ENCODE measurements at places on chromosomes 4 and X.

DNA sequence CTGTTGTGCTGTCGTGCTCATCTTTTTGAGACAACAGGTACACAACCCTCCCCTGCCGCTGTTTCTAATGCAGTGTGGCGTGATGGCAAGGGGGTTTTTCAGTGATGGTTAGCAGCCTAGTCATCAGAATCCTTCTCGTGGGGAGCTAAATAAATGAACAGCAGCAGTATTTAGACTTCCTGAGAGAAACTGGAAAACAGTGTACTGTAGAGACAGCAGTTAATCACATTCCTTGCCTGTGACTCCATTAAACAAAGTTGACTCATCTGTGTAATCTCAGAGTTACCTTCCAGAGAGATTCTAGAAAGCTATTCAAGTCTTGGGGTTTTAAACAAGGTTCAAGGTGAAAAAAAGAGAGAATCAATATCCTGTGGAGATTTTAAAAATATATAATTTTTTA, 1753.2 kb upstream of the PCDH7 start:
- DNase-seq, result no peak

- no peak for DNase-seq
Measured at GRCh38 chrX:64190136-64190740, 15.3 kb downstream of the AMER1 start.

- DNase-seq, result no peak
Measured at GRCh38 chrX:43805579-43805978, 76.7 kb downstream of the MAOB start.

- no peak for DNase-seq
Measured at GRCh38 chr4:182219411-182220056, 23.7 kb upstream of the TENM3 start.

GRCh38 chrX:22486296-22486695, 213.6 kb downstream of the CBLL2 start:
- no peak for DNase-seq

GRCh38 chr4:40394236-40394635, 59.1 kb downstream of the CHRNA9 start:
- no peak for DNase-seq

GRCh38 chrX:148784856-148785255, 284.4 kb downstream of the AFF2 start:
- peak; percentile 4 for DNase-seq

DNA sequence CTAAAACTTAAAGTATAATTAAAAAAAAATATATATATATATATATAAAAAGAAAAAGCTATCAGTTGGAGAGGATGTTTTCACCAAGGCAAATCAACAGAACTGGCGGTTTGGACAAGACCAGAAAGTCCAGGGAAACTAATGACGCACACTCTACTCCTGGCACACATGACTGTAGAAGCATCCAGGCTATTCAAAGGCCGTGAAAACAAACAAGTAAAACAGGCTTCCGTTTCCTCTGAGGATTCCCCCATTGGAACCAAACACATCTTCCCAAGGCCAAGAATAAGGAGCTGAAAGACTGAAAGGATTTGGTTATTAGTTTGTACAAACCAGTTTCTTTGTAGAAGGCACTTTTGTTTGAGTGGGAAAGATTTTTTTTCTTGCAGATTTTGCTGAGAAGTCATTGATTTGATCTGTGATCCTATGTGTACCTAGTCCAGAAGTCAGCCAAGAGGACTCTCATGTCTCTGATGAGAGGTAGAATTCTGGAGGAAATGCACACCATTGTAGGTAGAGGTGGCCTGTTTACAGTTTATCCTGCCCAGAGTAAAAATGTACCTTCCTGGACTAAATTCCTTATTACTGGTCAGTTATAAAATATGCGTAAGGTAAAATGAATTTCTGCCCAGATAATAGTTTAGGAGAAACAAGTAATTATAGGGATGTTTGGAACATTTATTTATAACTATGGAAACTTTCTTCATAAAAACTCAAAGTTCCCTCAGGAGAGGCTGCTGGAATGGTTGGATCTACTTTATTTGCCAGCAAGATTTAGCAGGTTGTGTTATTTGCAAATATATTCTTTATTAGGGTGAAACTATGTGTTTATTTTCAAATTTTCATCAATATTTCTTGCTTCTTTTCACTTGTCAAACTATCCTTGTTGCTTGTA, 66.5 kb downstream of the DMP1 start:
- DNase-seq, result no peak

GRCh38 chrX:96906741-96907140, 23.0 kb downstream of the RPA4 start:
- no peak for DNase-seq

DNA sequence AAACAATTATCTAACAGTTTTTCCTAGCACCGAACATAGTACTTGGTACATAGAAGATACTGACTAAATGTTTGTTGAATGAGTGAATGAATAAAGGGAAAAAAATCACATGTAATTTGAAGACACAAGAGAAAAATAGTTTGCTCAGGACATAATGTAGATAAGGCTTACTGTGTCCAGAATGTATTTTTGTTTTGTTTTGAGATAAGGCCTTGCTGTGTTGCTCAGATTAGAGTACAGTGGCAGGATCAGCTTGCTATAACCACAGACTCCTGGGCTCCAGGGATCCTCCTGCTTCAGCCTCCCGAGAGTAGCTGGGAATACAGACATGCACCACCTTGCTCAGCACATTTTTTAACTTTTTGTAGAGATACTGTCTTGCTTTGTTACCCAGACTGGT, 6.5 kb downstream of the FAM199X start:
- DNase-seq, result no peak

- DNase-seq, result no peak
Measured at GRCh38 chrX:427812-428725, 41.4 kb upstream of the PPP2R3B start.

GRCh38 chrX:76920607-76921006, 493.1 kb downstream of the MAGEE1 start:
- DNase-seq, result no peak

DNA sequence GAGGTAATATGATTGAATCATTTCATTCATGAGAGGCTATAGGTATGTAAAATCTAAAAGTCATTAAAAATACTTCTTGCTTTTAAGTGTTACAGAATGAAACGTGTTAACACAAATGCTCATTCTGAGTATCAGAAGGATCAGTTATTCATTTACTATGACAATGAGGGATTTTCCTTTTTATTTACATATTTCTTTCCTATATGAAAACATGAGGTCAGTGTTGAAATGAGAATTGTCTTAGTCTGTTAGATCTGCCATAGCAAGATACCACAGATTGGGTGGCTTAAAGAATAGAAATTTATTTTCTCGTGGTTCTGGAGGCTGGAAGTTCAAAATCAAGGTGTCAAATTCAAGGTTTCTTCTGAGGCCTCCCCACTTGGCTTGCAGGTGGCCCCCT, 181.2 kb downstream of the ARHGAP10 start:
- DNase-seq, result no peak

GRCh38 chr4:128649161-128649560, 160.3 kb upstream of the JADE1 start:
- DNase-seq, result no peak

DNA sequence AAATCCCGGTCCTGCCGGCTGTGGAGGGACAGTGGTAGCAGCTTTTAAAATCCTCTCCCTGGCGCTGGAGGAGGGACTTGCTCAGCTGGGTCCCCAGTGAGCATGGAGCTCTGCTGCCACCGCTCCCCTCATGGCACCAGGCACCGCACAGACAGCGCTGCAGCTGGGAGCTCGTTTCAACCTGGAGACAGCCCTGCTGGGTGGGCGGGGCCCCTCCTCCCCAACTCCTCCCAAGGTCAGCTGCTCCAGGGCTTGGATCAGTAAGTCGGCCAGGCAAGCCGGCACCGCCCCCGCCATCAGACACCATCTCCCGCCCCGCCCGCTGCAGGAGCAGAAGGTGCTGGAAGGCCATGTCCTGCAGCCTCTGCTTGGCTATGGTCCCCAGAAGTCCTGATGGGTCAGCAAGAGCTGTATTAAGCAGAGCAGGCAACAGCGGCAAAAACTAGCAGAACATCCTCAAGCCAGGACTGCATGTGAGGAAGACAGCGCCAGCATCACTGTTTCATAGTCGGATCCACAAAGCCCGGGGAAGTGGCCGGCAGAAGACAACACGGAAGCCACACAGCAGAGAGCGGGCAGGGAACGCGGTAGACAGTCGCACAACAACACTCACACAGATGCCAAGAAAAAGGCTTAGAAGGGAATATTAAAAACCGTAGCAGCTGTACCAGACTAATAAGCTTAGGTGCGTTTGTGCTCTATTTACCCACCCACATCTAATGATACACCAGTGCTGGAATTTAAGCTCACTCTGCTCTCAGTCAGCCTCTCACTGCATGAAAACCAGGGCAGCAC, 16.2 kb downstream of the ZFYVE28 start:
- DNase-seq, result no peak

DNA sequence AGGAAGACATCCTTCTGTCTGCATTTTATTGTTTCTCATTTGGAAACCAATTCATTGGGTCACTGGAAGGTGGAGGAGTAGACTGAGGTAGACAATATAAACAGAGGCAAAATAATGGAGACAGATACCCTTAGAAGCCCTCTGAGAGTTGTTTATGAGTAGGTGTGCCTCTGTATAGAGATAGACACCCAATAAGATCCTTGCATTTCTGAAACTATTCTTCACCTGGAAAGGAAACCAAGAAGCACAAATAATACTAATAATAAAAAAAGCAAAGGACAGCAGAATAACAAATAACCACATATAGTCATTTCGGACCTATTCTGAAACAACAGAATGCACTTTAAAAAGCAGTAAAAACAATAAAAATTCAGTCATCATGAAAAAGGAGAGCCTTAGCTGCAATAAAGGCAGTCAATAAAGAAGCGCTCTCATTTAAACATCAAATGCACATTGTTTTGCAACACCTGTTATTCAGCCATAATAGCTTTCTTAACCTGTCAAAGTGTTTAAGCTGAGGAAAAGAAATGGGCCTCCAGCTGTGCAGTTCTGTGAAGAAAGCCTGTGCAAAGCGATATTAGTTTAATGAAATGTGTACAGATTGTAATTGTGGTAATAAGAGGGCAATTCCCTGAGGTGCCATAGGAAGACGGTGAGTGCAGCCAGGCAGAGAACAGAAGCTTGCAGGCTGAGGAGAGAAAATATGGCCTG, 904.2 kb downstream of the STPG2 start:
- peak; percentile 69 for DNase-seq

GRCh38 chr4:185945252-185945651, 123.7 kb upstream of the TLR3 start:
- no peak for DNase-seq

DNA sequence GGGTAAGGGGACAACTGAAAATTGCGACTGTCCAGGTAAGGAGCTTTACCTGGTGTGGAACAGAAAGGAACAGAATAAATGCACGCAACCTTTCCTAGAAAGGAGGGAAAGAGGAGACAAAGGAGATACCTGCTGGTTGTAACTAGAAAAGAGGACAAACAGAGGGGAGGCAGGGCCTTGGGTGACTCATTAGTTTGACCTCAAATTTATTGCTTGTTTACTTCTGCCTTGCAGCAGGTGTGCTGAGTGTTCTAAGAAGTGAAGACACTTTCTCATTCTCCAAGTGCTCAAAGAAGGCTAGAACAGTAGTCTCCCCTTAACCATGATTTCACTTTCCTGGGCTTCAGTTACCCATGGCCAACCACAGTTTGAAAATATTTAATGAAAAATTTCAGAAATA, 123.1 kb upstream of the BOD1L1 start:
- DNase-seq, result no peak

DNA sequence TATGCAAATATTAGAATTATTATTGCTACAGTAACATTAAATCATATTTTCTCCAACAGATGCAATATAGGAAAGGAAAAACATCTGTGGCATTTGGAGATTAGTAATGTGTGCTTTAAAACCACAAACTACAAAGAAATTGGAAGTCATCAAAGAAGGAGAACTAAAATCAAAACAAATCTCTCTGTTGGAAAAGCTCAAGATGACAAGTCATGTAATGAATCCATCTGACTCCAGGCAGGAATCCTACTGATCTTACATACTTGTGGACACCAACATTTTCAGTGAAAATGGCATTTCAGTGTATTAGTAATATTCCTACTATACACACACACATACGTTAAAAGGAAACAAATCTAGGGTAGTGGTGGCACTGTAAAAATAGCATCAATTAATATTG, 98.2 kb downstream of the SLC39A8 start:
- DNase-seq, result no peak

DNA sequence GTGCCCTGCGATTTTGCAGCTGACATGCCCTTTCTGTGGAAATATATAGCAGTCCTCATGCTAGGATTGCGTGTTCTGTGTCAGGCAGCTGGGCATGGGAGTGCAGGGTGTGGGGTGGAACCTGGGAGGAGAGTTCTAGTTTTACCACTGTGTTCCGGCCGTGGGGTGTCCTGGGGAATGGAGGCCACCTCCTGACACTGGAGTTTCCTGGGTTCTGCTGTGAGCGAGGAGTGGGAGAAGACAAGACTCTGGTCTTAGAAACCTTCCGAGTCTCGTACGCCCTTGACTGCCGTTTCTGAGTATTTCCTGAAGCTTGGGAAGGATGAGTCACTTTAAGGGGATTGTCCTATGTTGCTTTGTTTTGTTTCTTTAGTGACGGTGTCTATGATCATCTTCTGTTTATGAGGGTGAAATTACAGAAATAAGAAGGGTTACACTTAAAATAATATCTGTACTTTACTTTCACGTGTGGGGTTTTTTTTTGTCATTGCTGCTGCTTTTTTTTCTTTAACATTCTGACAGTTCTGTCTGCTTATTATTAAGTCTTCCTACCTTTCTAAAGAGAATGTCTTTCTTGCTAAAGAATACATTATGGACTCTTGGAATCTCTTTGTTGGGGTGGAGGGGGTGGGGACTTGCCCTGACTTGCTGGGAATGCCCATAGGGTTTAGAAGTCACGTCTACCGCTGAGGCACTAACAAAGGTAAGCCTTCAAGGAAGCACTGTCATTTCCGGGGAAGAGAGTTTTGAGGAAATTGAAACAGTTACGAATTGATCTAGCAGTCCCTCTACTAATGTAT, 19.1 kb downstream of the CD99 start:
- no peak for DNase-seq

- DNase-seq, result no peak
Measured at GRCh38 chrX:154738011-154738738, 12.7 kb downstream of the GAB3 start.

DNA sequence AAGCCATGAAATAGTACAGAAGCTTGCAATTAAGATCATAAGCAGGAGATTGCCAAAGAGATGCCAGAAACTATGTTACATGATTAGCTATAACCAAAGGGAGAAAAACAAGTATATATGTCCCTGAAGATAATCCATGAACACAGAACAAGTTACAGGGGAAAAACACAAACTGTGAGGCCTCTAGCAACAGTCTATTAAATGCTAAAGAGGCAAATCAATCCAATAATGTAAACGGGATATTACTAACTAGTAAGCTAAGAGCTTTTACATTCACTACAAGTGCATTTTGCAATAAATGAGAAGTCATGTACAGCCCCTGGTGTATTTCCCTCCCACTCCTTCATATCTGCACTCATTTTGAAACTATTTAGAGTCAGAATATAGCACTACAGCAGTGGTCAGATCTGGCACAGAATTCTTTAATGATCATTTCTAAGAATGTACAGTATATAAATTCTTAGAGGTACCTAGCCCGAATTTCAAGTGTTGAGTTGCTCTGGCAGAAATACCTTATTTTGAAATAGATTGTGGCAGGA, 449.8 kb upstream of the SMIM31 start:
- no peak for DNase-seq

Measured in NCI-H1930 (cell line).